Airway epithelial cell (primary cell): ENCODE measurements at places on chromosomes 11 and 22. TPM values are rescaled to one million over a fixed set of nuclear protein-coding genes. Genes with fewer than 3 reads are reported as not detected.

TEAD1 gene
- total RNA-seq = 20.3 and 37.2 TPM in 2 replicates

SUN2 gene
- 81.4 and 85.8 TPM in 2 replicates for total RNA-seq

TRIM51 gene
- total RNA-seq = not detected in 2 replicates

RELT gene
- total RNA-seq = 6.3 and 7.2 TPM in 2 replicates

VPREB3 gene
- total RNA-seq = not detected in 2 replicates

CASP4 gene
- 77.1 and 88.7 TPM in 2 replicates for total RNA-seq

APOA4 gene
- total RNA-seq = not detected in 2 replicates

PRG3 gene
- total RNA-seq = not detected in 2 replicates

TRIM48 gene
- not detected in 2 replicates for total RNA-seq
